Stimulated activated CD4-positive, alpha-beta T cell treated with anti-CD3 and anti-CD28 coated beads, Interleukin-1b, Interleukin-23, amount 100 ng/mL, for 1 hour (primary cell): ENCODE measurements at places on chromosomes 5 and 9.

DNA sequence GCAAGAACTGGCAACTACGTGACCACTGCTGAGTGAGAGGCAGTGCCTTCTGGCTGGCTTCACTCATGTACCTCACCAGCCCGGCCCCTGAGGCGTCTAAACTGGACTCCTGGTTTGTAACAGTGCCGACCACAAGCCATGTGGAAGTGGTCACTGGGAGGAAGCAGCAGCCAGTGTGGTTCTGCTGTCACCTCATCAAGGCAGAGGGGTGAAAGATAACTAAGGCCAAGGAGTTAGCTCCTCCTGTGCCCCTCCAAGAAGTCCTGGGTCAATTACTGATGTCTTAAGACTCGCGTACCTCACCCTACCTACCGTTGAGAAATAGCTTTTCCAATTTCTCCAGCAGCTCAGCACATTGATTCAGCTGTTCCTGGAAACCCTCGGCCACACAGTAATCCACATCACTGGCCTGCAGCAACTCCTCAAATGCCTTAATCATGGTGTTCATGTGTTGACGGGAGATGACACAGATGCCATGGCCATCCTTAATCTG is 142.9 kb downstream of the CDK5RAP2 start:
- DNase-seq = no peak

DNA sequence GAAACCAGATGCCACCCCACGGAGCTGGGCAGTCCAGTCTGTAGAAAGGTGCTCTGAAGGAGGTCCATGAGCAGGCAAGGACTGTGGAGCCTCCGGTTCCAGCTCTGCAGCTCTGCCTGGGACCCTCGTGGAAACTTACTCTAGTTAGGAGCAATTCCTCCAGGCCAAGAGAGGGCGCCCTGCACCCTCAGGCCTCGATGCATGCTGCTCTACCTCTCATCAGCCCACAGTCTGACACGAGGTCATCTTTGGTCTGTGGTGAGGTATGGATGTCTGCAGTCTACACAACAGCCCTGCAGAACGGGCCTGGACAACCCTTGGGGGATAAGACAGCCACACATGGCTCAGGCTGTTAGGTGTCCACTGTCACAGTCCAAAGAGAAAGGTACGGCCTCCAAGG is 50.6 kb upstream of the UBTD2 start:
- DNase-seq = no peak

DNA sequence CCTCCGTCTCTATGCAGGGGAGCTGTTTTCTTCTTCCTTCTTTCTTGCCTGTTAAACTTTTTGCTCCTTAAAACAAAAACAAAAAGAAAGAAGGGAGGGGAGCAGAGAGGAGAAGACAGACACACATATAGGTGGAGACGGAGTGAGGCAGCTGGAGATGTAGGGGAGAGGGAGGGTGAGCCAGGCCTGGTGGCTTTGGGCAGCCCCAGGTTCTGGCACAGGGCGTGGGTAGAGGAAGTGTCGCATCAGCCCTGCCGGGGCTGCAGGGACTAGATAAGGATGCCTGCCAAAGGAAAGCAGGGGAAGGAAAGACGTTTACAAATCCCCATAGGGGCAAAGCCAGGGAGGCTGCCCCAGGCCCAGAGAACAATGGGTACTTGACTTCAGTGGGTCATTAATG is 38.7 kb upstream of the PTGS1 start:
- no peak for DNase-seq

GRCh38 chr9:125258832-125259534 is 2.6 kb upstream of the GAPVD1 start:
- no peak for DNase-seq

GRCh38 chr5:77844623-77845323 is 68.6 kb upstream of the TBCA start:
- no peak for DNase-seq

DNA sequence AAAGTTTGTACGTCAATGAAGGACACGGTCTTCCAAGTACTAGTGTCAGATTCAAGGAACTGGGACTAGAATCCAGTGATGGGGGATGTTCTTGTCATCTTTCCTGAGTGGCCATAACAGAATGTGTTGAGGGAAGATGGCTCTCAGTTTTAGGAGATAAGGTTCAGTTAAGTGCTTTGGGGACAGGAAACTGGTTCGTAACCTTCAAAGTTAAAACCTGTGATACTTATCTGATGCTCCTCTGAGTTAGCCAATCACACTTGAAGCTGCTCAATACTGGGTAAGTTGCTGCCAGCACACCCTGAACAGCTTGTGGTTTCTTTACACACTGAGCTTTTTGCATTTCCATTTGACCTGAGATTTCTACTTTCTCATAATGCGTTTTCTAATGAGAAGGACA is 64.4 kb downstream of the PIK3R1 start:
- DNase-seq = no peak

GRCh38 chr5:16437977-16438376 is 27.6 kb downstream of the ZNF622 start:
- DNase-seq = no peak

DNA sequence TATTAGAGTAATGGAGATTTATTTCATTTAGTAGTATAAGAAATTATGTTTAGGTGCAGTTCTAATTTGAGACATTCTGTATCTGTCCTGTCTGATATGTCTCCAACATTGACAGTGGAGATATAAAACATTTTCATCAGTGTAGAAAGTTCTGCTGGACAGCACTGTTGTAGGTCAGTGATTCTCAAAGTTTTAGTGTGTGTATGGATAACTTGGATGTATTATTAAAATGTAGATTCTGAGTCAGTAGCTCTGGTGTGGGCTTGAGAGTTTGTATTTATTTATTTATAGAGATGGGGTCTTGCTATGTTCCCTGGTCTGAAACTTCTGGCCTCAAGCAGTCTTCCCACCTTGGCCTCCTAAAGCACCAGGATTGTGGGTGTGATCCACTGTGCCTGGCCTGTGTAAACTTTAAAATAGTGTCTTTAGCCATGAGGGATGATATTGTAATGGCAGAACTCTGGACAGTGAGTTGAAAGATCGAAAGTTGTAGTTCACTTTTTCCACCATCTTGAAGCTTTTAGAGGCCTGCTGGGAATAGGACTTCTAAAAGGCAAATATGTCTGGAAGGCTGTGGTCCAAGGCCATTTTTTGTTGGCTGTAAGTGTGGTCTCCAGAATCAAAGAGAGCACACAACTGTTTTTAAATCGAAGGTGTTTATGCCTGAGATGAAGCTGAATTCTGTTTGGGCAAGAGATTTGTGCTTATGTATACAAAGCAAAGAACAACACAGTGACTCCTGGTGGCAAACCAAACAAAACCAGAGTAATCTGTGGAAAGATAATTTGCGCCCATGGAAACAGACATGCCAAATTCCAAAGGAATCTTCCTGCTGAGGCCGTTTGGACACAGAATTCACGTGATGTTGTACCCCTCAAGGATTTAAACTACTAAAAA is 12.4 kb downstream of the UBAP1 start:
- DNase-seq = no peak

GRCh38 chr5:99005506-99005905 is 76.7 kb upstream of the CHD1 start:
- DNase-seq = no peak
